HT-29 (cell line): ENCODE measurements at places on chromosomes 5 and 9. TPM values are rescaled to one million over a fixed set of nuclear protein-coding genes. Genes with fewer than 3 reads are reported as not detected.

The IRX1 gene
- not detected in 2 replicates for total RNA-seq

The PRRX2 gene
- not detected in 2 replicates for total RNA-seq

- no peak for DNase-seq
These were observed 103.7 kb upstream of the MPDZ start for GRCh38 chr9:13383216-13383615.

DNA sequence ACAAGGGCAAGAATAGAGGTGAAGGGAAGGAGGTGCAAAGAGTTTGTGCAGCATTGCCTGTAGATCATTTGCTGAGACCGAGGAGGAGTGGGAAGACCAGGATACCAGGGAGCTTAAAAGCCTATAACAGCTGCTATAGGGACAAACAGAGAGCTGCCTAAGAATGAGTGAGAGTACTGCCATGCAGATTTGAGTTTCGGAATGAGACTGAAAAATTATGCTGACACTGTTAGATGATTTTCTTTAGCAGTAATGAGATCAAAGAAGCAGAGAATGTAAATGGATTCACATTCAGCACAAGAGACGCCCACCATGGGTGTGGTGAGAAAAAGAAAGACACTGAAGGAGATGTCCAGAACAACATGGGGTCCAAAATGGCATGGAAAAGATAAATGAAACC, 69.7 kb downstream of the EPB41L4A start:
- DNase-seq = no peak

DNA sequence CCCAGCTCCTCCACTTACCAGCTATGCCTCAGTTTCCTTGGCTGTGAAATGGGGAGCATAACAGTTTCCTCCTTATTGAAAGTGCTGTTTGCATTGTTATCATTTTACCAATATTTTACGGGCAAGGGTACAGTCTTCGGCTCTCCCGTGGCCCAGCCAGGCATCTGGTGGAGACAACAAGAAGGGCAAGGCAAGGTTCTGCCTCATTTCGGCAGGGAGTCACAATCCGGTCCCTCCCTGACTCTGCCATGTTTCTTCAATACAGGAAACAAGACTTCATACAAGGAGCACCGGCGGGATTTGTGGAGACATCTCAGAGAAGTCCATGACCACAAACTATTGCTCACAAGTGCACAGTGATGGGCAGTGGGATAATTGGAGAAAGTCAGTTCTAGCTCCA, 174.0 kb downstream of the FGF18 start:
- no peak for DNase-seq
